ENCODE measurements at places on chromosomes 12 and 14.

GRCh38 chr14:29629839-29630238 lies 297.8 kb downstream of the PRKD1 start:
- no peak for DNase-seq

DNA sequence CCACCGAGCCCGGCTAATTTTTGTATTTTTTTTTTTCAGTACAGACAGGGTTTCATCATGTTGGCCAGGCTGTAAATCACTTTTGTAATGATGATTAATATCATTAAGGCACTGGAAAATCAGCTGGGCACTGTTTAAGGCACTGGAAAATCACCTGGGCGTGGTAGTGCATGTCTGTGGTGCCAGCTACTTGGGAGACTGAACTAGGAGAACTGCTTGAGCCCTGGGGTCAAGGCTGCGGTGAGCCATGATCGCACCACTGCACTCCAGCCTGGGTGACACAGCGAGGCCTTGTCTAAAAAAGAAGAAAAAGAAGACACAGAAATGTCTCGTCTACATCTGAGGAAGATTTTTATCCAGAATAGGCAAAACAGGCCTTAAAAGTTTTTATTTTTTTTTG lies 12.7 kb downstream of the SLC11A2 start:
- DNase-seq: no peak

GRCh38 chr12:79592865-79593264 lies 97.9 kb downstream of the PAWR start:
- DNase-seq: no peak

DNA sequence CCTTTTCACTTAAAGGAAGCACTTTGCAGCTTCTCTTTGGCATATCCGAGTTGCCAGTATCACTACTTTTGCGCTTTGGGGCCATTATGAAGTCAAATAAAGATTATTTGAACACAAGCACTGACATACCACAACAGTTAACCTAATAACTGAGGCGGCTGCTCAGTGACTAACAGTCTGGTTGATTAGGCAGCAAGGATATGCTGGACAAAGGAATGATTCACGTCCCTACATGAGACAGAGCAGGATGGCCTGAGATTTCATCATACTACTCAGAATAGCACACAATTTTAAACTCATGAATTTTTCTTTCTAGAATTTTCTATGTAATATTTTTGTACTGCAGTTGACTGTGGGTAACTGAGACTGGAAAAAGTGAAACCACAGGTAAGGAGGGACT lies 56.9 kb upstream of the E2F7 start:
- no peak for DNase-seq

GRCh38 chr14:88882236-88882635 lies 57.8 kb downstream of the TTC8 start:
- no peak for DNase-seq

GRCh38 chr12:563250-563781 lies 99.9 kb downstream of the NINJ2 start:
- no peak for DNase-seq

GRCh38 chr12:13957576-13957975 lies 23.8 kb downstream of the GRIN2B start:
- no peak for DNase-seq

DNA sequence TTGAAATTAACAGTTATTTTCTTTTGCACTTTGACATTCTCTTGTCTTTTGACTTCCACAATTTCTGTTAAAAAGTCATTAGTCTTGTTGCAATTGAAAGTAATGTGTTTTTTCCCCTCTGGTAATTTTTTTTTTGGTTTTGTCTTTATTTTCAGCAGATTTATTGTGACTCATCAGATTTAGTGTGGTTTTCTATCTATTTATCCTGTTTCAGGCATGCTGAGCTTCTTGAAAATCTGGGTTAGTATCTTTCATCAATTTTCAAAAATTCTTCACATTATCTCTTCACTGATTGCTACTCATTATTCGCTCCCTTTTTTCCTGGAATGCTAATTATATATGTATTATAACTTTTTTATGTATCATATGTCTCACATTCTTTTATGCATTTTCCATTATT lies 15.3 kb upstream of the NTF3 start:
- DNase-seq: no peak

DNA sequence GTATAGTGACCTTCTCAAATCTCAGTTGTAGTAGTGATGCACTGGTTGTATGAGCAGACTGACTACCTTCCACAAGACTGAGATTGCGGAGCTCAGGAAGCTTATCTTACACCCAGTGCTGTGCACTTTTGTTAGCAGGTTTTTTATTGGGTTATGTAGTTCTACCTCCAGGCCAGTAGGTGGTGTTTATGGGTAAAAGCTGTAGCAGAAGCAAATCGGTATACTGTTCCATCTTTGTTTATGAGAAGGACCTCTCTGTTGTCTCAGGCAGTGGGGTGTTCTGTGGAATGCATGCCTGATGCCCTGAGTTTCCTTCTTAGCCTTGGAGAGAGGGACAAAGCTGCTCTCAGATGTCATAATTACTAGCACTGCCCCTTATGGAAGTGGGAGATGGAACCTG lies 217.8 kb downstream of the LRFN5 start:
- DNase-seq: no peak

DNA sequence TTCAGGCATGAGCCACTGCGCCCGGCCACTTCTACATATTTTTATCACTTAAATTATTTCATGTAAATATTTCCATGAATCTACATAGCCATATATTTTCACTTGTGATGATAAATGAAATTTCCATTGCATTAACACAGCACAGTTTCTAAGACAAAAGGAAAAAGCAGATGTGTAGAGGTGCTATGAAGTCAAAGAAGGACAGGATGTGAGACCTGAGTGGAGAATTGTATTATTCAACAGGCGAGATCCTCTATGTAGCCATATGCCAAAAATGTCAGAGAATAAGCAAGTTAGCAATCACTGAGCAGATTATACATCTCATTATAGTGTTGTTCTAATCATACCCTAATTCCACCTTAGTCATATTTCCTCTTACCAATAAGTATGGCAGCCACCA lies 38.1 kb downstream of the ATF7 start:
- no peak for DNase-seq

DNA sequence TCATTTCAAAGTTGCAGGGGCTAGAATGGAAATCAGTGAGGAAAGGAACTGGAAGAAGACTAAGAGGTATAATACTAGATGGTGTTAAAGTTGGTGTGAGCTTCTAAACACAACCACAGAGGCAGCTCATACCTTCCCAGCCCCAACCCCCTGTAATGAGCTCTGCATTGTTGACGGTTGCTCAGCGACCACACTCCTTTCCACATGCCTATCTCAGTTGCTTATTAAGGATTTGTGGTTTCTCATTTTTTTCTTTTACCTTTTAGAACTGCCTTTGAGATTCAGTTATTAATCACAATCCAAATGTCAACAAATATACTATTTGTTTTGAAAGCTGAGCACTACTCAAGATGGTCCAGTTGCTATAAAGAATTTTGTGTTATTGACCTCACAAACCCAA lies 62.1 kb upstream of the KIF21A start:
- DNase-seq: no peak

DNA sequence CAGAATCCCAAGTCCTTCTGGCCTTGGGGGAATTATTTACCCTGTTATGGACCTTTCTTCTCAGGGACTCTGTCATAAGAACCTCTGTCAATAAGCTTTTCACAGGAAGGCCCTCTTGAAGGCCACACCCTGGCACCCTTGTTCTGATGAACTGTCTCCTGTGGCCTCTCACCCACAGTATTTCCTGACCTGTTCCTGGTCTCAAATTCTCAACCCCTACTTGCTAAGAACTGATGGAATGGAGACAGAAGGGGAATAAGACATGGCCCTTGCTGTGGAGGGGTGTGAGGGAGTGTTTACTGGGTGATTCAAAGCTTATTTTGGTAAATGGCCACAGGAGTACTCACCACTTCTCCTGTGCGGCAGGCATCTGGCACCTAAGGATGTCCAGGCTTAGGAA lies 1082.9 kb downstream of the BCL11B start:
- no peak for DNase-seq

GRCh38 chr12:123265851-123266678 lies 5.6 kb downstream of the CDK2AP1 start:
- no peak for DNase-seq

- DNase-seq: no peak
These were observed 20.7 kb downstream of the KIF26A start for GRCh38 chr14:104158827-104159798.

GRCh38 chr14:63788011-63788933 lies 60.4 kb upstream of the SGPP1 start:
- DNase-seq: no peak

GRCh38 chr12:85273381-85274314 lies 6.4 kb upstream of the ALX1 start:
- no peak for DNase-seq

GRCh38 chr12:22215467-22216253 lies 118.8 kb downstream of the ST8SIA1 start:
- DNase-seq: no peak

- no peak for DNase-seq
These were observed 19.0 kb upstream of the NUDT14 start for GRCh38 chr14:105200074-105200473.

DNA sequence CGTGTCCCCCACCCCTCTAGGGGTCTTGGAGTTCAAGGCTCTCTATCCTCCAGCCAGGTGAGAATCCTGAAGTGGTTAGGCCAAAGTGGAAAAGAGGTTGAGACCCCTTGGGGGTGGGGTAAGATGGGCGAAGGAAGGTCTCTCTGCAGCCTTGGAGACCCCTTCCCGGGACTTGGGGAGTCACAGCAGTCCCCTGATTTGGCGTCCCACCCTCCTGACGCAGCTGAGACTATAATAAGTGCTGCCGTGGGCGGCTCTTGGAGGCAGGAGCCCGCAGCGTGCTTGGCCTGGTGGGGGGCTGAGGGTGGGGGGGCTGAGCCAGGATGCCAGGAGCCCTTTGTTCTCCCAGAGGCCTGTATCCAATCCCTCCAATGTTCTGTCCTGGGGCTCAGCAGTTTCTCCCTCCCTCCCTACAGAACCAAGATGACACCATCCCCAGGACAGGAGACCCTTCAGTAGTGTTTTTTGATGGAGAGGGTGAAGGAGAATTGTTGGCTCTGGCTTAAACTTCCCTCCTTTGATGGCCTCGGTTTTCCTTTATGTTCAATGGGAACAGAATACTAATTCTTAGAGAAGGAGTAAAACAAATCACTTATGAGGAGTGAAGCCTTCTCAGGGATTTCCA lies 1.5 kb upstream of the AGAP2 start:
- no peak for DNase-seq

DNA sequence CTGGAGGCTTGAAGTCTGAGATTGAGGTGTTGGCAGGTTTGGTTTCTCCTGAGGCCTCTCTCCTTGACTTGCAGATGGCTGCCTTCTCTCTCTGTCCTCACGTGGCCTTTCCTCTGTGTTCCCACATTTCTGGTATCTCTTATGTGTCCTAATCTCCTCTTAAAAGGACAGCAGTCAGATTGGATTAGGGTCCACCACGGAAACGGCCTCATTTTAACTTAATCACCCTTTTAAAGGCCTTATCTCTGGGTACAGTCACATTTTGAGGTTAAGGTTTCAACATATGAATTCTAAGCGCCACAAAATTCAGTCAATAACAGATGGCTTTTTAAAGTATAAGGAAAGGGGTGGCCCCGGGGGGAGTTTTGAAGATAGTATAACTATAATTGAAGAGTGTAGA lies 33.5 kb downstream of the UNC79 start:
- no peak for DNase-seq

DNA sequence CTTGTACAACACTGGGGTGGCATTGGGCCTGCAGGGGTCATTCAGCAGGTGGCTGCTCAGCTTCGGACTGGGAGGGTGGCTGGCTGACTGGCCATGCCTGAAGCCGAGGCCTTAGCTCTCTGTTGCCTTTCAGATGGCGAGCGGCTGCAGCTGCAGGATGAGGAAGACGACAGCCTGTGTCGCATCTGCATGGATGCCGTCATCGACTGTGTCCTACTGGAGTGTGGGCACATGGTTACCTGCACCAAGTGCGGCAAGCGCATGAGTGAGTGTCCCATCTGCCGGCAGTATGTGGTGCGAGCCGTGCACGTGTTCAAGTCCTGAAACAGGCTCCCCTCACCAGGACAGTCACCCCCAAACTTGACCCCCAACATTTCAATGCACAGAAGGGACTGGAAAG lies 23.3 kb downstream of the RNF34 start:
- DNase-seq: no peak

GRCh38 chr12:102350070-102350469 lies 130.3 kb downstream of the IGF1 start:
- no peak for DNase-seq

DNA sequence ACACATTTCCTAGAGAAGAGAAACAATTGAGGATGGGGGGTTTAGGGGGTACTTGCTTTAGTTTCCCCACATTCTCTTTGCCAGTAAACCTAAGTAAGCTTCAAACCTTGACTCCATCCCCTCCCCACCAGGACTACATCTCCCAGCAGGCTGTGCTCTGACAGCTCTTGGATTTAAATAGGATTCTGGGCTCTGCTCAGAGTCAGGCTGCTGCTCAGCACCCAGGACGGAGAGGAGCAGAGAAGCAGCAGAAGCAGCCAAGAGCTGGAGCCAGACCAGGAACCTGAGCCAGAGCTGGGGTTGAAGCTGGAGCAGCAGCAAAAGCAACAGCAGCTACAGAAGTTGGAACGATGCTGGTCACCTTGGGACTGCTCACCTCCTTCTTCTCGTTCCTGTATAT lies 20.6 kb downstream of the RDH12 start:
- no peak for DNase-seq

GRCh38 chr12:122138181-122138580 lies 35.8 kb downstream of the IL31 start:
- no peak for DNase-seq

DNA sequence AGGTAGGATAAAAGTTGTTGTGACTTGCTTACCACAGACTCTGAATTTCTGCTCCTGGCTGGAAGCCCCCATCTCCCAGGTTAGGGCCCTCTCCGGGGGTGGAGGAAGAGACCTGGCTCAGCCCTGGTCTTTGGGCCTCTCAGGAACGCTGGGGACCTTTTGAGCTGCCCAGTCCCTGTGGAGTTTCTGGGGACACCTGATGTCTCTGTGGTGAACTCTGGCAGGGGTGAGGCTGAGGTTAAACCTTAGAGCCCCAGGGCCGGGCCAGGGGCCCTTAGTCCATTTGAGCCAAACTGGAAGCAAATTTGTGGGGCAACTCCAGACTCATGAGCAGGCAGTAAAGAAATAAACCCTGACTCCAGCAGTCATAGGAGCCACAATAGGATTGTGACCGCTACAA lies 112.1 kb downstream of the ADGRD1 start:
- no peak for DNase-seq

GRCh38 chr12:57142121-57142520 lies 5.3 kb downstream of the LRP1-AS start:
- DNase-seq: no peak

- no peak for DNase-seq
These were observed 4.9 kb downstream of the PTGDR start for GRCh38 chr14:52272375-52272774.

DNA sequence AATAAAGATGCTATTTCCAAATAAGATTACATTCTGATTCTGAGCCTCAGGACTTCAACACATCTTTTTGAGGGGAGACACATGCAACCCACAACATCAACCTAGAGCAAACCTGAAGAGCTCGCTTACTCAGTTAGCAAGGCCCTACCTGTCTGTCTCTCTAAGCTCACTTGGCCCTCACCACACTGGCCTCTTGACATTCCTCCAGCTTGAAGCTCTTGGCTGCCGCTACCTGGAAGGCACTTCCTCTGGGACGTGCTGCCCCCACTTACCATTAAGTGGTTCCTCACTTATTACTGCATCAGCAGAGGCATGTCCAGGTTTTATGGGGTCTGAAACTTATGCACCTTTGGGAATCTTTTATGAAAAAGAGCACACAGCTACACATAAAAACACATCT lies 354.8 kb downstream of the GALC start:
- no peak for DNase-seq

Measured in stimulated activated CD4-positive, alpha-beta T cell treated with anti-CD3 and anti-CD28 coated beads, Interleukin-1b, Interleukin-23, amount 100 ng/mL, for 4 hours (primary cell).